NCI-H524 (cell line): ENCODE measurements at places on chromosomes 4 and X.

- no peak for DNase-seq
These were observed 70.7 kb upstream of the SLC4A4 start for GRCh38 chr4:71268166-71268565.

GRCh38 chr4:163344147-163345125 is 744 bp downstream of the NPY5R start:
- DNase-seq = no peak

GRCh38 chr4:2406406-2406805 is 12.0 kb downstream of the ZFYVE28 start:
- no peak for DNase-seq

DNA sequence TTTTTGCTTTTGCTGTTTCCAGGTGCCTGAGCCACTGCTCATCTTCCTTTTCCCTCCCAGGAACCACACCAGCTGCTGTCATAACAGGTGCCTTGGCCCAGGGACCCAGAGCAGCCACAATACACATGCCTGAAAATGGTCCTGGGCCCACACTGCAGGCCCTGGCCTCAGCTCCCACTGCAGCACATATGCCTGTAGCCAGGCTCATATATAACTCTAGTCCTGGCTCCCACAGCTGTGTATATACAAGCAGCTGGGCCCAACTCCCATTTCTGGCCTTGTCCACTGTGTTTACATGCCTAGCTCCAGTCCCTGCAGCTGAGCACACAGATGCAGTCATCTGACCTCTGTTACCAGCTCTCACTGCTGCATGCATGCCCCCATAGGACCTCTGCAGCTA is 930.5 kb downstream of the ADGRL3 start:
- no peak for DNase-seq

GRCh38 chrX:146109362-146109761 is 291.7 kb downstream of the SLITRK2 start:
- DNase-seq = no peak

GRCh38 chrX:151743651-151744470 is 9.3 kb downstream of the CNGA2 start:
- DNase-seq = no peak

- peak; percentile 69 for DNase-seq
These were observed 74.4 kb upstream of the DDX3X start for GRCh38 chrX:41259516-41259915.

- no peak for DNase-seq
These were observed 67.0 kb upstream of the AGA start for GRCh38 chr4:177509226-177509745.

DNA sequence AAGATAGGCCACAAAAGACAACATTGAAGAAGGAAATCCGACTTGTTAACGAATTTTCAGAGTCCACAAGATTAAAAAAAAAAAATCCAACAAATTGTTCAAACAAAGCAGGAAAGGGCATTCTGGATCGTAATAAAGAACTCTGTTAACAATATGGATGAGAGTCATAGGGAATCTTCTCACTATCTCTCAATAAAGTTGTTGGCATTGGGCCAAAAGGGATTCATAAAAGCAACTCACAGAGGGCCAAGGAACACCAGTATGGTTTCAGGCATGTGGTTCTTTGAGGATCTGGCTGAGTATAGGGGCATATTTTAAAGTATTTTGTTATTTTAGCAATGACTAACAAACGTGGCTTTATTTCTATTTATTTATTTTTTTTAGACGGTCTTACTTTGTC is 49.5 kb downstream of the SHISA3 start:
- DNase-seq = no peak

- no peak for DNase-seq
These were observed 37.1 kb downstream of the PTPN13 start for GRCh38 chr4:86631166-86631565.

DNA sequence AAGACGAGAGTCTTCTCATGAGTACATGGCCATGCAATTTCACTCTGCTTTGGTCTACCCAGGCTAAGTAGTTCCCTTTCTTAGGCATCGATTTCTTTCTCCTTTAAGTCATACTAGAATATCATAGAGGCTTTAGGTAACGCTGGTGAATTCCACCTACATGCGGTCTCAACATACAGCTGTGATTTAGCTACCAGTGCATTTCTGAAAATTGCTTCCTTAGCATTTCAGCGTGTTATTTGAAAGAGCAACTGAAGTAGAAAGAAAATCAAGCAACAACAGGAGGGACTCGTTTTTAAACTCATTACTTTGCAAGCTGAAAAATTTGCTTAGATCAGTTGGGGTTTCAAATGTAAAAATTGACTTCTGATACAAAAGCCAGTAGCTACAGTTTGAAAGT is 48.1 kb upstream of the RASGEF1B start:
- DNase-seq = no peak
